KG1 (cell line): ENCODE measurements at places on chromosomes 11 and 22.
A peak's percentile ranks its signal among the peaks of the same experiment; 100 is the strongest.

- DNase-seq: no peak
Observed at GRCh38 chr11:117620086-117620485, 176.9 kb downstream of the DSCAML1 start.

- DNase-seq: no peak
Observed at GRCh38 chr22:44441401-44442185, 56.4 kb downstream of the RTL6 start.

GRCh38 chr11:127066401-127067090 lies 66.0 kb upstream of the KIRREL3 start:
- no peak for DNase-seq

- DNase-seq: no peak
Observed at GRCh38 chr11:100340466-100341319, 346.4 kb upstream of the ARHGAP42 start.

DNA sequence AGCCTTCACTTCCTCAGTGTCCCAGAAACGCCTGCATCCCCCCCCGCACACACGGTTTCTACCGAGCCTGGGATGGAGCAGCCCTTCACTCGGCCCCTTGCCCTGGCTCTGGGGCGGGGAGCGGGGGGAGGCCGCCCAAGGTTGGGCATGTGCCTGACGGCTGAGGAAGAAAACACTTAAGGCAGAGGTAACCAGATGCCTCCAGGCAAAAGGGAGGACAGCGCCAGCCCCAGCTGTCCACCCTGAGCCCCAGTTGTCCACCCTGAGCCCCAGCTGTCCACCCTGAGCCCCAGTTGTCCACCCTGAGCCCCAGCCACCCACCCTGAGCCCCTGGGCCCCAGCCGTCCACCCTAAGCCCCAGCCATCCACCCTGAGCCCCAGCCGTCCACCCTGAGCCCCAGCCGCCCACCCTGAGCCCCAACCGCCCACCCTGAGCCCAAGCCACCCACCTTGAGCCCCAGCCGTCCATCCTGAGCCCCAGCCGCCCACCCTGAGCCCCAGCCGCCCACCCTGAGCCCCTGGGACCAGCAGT lies 3.8 kb upstream of the TTLL8 start:
- DNase-seq: no peak

- DNase-seq: no peak
Observed at GRCh38 chr11:68335683-68336082, 23.3 kb downstream of the LRP5 start.

- no peak for DNase-seq
Observed at GRCh38 chr22:46272762-46273431, 5.1 kb downstream of the TTC38 start.

DNA sequence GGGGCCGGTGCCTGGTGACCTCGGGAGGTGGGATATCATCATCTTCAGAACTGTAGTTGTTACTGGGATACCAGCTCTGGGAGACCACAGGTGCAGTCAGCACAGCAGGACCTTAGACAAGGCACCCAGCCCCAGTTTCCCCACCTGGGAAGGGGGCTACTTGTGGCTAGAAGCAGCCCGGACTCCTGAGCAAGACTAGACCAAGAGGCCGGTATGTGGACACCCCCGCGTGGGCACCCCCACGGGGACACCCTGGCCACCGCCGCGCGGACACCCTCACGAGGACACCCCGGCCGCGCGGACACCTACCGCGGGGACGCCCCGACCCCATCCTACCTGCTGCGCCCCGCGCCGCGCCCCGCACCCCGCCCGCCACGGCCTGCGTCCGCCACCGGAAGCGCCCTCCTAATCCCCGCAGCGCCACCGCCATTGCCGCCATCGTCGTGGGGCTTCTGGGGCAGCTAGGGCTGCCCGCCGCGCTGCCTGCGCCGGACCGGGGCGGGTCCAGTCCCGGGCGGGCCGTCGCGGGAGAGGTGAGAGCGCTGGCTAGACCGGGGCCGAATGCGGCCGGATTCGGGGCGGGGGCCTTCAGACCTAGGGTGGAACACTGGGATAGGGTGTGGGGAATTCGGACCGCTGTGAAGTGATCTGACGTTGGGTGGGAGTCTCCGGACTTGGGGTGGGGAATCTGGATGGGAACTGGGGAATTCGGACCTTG lies at the start of the genes COMT and TXNRD2:
COMT (plus strand) TSS at position 408 of the 718 bp plus-strand sequence. CDS start 20,755 bp downstream, outside the sequence.
TXNRD2 (minus strand) TSS at position 454 of the 718 bp plus-strand sequence; CDS start at position 439, 15 bp downstream.
- DNase-seq: peak; percentile 22

DNA sequence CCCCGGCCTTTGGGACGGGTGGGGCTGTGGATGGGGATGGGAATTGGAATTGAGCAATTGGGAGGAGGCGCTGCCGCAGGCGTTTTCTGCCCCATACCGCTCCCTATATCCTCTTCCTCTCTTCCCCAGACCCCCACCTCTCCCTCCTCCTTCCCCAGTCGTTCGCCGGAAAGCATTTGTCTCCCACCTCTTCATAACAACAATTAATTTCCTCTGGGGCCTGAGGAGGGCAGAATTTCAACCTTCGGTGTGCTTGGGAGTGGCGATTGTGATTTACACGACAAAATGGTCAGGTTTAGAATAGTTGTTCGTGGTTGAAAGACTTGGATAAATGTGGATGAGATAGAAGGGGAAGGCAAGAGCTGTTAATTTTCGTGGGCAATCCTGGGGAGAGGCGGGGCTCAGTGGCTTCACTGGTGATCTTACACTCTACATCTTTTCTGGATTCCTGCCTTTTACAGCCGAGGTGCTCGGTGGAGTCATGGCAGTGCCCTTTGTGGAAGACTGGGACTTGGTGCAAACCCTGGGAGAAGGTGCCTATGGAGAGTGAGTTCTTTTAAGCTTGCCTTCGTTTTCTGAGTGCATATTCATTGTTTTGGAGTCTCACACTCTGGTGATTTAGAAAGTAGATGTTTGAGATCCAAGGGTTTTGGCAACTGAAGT lies 1.5 kb downstream of the CHEK1 start:
- peak; percentile 52 for DNase-seq

DNA sequence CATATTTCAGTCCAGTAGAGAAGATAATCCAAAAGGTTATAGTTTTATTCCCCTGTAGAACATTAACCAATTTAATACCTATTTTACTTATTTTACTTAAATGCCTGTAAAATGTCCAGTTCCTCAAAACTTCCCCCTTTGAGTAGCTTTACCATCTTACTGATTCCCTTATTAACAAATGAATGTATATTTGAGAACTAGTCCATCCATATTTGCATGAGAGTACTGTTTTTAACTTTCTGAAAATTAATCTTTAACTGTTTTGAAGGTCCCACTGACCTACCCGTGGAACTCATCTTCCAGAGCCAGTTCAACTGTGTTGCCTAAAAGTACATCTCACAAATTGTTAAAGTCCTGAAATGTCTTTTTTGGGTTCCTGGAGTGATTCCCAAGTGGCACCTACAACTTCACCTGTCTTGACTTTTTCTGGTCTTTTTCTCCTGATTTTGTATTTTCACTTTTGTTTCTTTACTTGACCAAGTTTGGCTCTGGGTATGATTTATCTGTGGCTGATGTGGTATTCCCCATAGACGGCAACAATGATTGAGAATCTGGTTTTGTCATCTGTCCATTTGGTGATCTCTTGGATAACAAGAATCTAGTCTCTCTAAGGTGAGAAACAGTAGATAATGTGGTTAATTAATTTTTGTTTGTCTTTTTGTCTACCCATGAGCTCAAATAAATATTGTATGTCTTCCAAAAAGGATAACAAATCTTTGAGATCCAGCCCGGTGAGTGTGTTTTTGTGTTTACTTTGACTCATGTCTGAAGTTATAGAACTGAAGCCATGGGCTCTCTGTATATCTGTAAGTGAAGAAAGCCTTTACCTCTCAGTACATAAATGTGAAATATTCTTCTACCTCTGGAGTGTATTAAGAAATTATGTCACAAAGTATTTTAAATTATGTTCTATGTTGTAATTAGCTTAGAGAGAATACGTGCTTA lies 174.2 kb downstream of the ETS1 start:
- no peak for DNase-seq

GRCh38 chr22:43826142-43827002 lies 14.3 kb upstream of the EFCAB6 start:
- no peak for DNase-seq

- no peak for DNase-seq
Observed at GRCh38 chr11:69909561-69910518, 90.6 kb upstream of the FGF3 start.

DNA sequence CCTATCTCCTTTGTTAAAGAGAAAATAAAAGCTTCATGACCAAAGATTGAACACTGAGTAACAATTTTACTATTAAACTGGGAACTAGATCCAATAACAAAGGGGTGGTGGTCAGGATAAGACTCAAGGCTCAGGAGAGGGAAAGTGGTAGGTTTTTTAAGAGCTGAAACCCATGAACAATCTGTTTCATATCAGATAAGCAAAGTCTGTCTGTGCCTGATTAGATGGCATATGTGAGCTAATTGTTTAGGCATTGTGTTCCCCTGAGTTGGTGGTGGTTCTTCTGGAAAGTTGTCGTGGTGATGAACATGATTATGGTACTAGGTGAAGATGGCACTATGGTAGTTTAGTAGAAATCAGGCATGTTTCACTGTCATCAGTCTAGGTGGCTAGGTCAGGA lies 24.4 kb downstream of the USP47 start:
- no peak for DNase-seq

- DNase-seq: peak; percentile 80
Observed at GRCh38 chr11:128195057-128195751, 392.2 kb downstream of the ETS1 start.

GRCh38 chr22:17988800-17989513 lies 35.4 kb downstream of the MICAL3 start:
- DNase-seq: no peak

DNA sequence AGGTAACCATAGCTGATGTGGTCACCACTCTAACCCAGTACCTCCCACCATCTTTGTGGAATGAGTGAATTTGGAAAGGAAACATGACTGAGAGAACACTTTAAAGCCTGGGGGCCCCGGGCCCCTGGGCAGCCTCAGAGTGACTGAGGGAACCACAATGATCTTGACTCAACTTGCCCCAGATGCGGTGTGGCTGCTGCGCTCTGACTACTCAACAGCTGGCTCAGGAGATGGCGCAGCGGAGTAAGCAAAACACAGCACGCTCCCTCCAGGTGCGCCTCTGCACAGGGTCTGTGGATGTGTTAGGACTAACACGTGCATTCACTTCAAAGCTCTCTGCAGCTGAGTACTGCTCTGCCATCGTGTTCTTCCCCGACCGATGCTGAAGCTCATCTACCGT lies 5.9 kb downstream of the RNF215 start:
- no peak for DNase-seq

DNA sequence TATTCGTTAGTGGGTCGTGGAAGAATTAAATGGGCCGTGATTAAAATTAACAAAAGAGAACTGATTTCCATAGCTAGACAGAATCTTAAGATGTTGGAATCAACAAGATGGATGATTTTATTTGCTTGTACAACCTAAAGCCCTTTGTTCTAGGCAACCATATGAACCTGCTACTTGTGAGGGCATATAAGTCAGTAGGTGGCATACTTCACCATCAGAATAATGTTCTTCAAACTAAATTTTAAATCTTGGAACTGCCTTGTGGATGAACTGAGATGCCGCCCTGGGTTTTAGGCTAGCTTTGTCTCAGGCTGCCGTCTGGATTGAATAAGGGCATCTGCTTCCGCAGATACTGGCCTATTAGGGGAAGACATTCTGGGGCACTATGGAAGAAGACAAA lies 40.9 kb downstream of the CSRP3 start:
- DNase-seq: no peak

GRCh38 chr11:61828629-61829407 lies 718 bp downstream of the FADS2 start:
- DNase-seq: peak; percentile 31

- no peak for DNase-seq
Observed at GRCh38 chr11:78898266-78898775, 323.7 kb upstream of the NARS2 start.

DNA sequence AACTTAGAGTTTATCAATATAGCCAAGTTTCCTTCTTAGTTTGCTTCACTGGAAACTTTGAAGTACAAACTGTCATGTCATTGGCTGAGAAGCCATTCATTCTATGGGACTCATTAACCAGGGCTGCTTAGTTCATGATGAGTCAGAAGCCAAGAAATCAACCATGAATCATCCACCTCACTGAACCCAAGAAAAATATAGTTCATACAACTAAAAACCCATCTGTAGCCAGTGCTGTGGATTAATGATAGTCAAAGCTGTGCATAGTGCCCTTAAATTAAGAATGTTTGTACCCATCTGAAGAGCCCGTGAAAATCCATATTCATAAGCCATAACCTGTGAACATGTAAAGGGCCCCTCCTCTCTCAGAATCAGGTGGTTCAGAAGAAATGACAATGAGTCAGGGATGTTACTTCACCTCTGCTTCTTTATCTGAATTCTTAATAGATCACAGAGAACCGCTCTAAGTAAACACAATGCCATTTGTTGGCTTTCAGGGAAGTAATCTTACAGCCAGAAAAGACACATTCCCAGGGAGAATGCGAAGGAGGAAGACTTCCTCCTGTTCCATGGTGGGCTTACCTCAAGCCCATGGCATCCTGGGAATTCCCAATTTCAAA lies 25.4 kb downstream of the MMP20 start:
- DNase-seq: no peak

DNA sequence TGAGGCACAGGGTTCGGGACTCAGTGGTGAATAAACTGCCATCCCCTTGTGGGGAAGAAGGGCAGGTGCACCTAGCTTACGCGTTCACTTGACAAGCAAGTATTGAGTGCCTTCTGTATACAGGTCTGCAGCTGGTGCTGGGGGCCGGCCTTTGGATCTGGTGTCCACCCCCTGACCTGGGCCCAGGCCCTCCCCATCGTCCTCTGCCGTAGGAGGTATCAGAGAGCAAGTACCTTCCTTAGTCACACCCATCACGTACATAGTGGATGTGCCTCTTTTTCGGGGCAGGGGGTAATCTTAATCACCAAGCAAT lies 53.3 kb downstream of the SMIM38 start:
- DNase-seq: no peak

- DNase-seq: no peak
Observed at GRCh38 chr11:57761301-57762234, at the start of gene CTNND1. CTNND1 (plus strand) TSS chr11:57761802; CDS start chr11:57791479, 29,677 bp downstream.

DNA sequence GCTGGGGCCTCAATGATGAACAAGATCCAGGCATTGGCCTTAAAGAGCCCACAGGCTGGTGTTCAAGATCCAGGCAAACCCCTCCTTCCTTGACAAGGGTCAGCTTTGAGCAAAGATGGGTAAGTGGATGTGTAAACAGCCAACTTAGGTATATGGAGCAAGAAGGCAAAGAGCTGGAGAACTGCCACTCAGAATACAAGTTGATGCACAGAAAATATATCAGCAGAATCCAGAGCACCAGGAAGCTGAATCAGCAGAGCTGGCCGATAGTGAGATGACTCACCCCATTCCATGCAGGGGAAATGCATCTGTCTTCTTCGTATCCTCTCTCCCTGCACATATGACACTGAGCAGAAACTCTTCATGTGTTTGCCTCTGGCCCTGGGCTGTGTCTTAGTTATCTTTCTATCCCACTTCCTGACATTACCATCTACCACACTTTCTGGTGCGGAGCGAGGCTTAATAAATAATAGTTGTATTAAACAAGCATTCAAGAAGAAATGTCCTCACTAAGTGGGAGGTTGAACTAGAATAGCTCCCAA lies 57.8 kb downstream of the ENDOD1 start:
- DNase-seq: peak; percentile 30

- DNase-seq: no peak
Observed at GRCh38 chr22:37171662-37172061, 16.4 kb downstream of the C1QTNF6 start.

DNA sequence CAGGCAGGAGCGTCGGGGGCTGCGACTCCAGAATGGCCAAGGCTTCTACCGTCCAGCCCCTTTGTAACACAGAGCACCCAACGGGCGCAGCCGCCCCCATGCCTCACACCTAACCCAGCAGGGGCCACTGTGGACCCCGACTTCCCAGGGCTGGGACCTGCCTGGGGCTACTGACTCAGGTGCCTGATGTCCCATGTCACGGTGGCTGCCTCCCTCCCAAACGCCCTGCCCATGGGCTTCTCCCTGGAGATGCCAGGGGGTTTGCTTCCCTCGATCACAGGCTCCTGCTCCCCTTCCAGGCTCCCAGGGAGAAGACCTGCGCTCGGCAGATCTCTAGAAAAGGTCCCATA lies 84.0 kb downstream of the MYEOV start:
- no peak for DNase-seq
